ENCODE measurements at places on chromosomes 1 and 21.

DNA sequence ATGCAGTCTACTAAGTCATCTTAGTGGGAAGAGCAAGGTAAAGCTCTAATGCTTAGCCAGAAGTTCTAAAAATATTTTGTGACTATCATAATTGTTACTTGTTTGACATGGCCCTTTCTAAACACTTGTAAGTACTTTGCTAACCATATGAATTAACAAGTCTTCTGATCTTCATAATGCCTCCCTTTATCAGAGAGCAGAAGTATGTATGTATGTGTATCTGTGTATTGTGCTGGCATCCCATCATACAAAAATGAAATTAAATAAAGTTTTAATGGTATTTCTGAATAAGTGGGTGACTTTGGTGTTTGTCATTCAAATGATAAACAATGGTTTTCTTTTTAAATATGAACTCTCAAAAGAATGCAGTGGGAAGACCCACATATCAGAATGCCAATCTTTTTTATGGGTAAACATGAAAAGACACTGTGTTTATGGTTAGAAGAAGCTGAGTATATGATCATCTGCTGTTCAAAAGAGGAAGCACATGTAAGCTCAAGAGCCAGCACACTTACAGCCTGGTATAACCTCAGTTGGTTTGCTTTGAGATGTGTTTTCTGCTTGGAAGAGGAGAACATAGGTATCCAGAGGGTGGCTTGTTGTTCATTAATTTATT is 159.6 kb downstream of the CLEC20A start:
- no peak for DNase-seq

DNA sequence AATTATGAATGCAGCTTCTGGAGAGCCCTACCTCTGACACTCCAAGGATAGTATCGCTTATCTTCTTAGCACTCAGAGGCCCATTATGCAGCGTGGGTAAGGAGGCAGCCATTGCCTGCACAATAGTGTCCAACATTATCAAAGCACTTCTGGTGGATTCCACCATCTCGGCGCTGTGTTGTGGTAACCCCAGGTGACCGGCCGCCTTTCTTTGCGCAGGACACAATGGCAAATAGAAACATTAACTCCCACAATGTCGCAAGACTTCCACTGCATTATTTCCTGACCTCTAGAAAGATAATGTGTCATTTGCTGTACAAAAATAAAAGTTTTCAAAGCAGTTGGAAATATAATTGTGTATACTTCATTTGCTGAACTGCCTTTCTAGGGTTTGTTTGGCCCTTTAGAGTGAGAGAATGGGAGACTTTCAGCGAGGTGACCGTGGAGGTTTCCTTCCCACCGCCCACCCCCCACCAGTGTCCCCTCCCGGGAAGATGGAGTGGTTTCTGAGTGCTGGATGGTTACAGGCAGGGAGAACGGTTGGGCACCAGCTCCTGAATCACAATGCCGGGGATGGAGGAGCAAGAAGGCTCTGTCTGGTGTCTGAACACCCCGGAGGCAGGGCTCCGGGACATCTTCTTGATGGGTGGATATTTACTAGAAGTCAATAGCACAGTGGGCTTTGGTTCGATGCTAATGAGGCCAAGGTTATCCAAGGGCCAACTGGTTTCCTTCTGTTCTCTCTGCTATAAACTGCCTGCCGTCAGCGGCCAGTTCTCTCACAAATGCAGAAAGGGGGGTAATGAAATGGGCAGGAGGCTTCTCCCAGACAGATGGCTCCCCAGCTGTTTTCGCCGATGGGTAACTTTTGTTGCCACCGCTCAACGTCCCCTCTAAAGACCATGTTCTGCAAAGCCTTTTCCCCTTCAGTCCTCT is 215.4 kb upstream of the PROX1 start:
- DNase-seq, result no peak

DNA sequence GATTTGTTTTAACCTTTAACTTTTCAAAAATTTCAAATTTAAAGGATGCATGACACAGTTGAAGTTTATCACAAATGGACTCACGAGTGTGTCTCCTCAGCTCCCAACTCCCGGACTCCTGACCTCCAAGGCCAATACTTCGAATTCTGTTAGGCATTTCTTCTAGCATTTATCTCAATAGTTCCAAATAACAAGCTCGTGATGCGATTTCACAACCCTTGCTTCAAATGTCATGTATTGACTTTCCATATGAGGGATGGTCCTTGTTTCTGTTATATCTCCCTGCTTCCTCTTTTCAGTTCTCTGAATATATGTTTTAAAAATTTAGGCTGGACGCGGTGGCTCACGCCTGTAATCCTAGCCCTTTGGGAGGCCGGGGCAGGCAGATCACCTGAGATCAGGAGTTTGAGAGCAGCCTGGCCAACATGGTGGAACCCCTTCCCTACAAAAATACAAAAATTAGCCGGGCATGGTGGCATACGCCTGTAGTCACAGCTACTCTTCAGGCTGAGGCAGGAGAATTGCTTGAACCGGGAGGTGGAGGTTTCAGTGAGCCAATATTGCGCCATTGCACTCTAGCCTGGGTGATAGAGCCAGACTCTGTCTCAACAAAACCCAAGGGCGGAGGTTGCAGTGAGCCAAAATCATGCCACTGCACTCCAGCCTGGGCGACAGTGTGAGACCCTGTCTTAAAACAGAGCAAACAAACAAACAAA is 52.0 kb upstream of the TINAGL1 start:
- no peak for DNase-seq

DNA sequence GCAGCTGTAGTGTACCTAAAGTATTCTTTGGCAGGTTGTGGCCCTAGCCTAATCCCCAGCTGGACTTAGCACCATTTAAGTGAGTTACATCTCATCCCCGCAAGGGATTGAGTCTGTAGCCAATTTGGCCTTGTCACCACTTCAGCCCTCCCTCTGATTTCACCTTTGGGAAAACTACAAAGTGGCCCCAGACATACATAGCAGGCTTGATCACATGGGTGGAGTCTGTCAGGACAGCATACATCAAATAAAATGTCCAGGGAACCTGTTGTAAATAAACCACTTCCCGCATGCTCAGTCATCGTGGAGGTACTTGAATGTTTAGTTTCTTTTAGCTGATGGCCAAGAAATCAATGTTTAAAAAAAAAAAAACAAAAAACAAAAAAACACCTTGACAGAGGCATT is 142.5 kb downstream of the DHRS3 start:
- DNase-seq, result no peak

GRCh38 chr1:91245435-91245834 is 159.2 kb downstream of the HFM1 start:
- no peak for DNase-seq

- no peak for DNase-seq
These were observed 8.3 kb downstream of the NFYC start for GRCh38 chr1:40699787-40700186.

DNA sequence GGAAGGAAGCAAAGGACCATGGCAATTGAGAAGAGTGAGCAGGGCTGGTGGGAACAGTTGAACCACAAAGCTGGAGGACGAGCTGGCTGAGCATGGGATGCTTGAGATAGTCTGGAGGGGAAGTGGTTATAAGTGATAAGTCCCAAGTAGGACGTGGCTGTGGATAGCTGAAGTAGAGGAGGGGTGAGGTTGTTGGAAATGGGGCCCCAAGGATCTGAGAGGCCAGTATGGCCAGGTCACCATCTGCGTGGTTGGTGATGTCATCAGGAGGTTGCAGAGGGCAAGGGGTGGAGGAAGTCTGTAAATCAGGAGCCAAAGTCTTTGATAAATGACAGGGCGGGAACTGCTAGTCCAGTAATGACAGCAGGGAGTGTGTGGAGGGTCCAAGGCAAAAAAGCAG is 11.0 kb upstream of the REN start:
- no peak for DNase-seq

DNA sequence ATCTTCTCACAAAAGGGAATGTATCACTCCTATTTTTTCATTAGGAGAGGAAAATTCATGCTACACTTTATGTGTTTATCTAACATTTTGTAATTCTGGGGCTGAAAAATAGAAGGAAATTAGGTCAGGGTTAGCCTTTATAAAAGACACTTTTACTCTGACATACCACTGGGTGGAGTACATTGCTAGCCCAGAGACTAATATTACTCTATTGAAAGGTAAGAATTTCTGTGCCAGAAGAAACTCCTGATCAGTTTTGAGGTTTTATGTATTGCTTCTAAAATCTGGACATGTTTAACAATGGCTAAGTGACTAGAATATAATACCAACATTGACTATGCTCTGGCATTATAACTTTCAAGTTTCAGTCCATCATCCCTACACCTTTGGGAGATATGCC is 724.6 kb downstream of the USP25 start:
- no peak for DNase-seq

- DNase-seq, result no peak
These were observed 376.3 kb upstream of the PRMT6 start for GRCh38 chr1:106680216-106680615.

DNA sequence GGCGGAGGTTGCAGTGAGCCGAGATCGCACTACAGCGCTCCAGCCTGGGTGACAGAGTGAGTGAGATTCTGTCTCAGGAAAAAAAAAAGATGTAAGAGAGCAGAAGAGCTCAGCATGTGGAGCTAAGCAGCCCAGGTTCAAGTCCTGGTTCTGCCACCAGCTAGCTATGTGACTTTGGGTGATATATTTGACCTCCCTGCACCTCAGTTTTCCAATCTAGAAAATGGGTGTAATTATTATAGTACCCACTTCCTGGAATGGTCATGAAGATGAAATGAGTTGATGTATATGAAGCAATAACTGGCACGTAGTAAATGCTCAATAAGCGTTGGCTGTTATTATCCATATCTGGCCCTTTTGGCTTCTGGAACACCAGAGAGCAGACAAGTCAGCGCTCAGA is 38.2 kb downstream of the CAMK2N1 start:
- DNase-seq, result no peak

GRCh38 chr1:95057351-95057750 is 15.4 kb downstream of the ALG14 start:
- no peak for DNase-seq

- DNase-seq, result no peak
These were observed 25.5 kb upstream of the ITPKB start for GRCh38 chr1:226764533-226764932.

- no peak for DNase-seq
These were observed 83.0 kb upstream of the COL11A1 start for GRCh38 chr1:103191327-103191726.

DNA sequence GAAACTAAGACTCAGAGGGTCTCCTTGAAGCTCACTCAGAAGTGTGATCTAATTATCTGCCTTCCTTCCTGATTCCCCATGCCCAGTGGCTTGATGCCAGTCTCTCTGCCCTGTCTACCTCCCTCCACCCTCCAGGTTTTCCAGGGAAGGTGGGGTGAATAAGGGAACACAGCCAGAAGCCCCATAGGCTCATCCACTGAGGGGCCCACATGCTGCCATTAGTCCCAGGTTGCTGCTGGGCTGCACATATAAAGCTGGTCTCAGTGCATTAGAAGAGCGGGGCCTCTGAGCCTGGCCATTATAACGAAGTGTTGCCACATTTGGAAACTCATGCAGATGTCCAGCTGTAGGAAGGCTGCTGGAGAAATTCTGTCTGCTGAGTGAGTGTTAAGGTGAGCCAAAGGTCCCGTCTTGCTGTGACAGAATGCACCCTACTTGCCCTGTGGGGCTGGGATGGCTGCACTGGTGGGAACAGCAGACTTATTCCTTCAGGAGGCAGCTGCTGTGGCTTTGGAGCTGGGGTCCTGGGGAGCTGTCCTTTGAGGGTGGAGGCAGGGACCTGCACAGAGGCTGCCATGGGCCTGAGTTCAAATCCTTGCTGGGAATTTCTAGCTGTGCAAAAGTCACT is 2.9 kb downstream of the ADORA1 start:
- no peak for DNase-seq

- DNase-seq, result no peak
These were observed 14.8 kb upstream of the TMEM240 start for GRCh38 chr1:1554926-1555915.

- no peak for DNase-seq
These were observed 231.9 kb downstream of the TRABD2B start for GRCh38 chr1:47765236-47765635.

Measured in stimulated activated CD4-positive, alpha-beta T cell treated with anti-CD3 and anti-CD28 coated beads, Interleukin-2, amount 100 ng/mL, for 4 hours (primary cell).